ENCODE measurements at places on chromosomes 2 and 18.

DNA sequence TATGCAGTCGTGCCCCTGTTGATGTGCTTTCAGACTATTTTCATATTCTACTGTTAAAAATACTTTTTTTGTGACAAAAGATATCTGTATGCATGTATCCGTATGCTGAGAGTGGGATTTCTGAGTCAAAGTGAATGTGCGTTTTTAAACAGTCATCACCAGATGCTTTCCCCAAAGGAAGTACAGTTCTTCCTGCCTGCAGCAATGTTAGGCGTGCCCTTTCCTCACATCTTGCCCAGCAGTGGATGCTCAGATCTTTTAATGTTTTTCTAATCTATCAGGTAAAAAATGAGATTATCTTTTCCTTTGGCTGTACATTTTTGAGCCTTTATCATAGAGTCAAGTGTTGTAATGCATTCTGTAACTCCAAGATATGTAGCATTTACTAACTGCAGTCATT is 111.7 kb downstream of the PTPRM start:
- DNase-seq, result no peak

GRCh38 chr18:74944676-74945075 is 264.3 kb downstream of the PTGR3 start:
- DNase-seq, result no peak

- DNase-seq, result no peak
These were observed 165.5 kb downstream of the SH3RF3 start for GRCh38 chr2:109294523-109294922.

GRCh38 chr2:240604939-240605716 is 18.6 kb downstream of the CAPN10 start:
- no peak for DNase-seq

DNA sequence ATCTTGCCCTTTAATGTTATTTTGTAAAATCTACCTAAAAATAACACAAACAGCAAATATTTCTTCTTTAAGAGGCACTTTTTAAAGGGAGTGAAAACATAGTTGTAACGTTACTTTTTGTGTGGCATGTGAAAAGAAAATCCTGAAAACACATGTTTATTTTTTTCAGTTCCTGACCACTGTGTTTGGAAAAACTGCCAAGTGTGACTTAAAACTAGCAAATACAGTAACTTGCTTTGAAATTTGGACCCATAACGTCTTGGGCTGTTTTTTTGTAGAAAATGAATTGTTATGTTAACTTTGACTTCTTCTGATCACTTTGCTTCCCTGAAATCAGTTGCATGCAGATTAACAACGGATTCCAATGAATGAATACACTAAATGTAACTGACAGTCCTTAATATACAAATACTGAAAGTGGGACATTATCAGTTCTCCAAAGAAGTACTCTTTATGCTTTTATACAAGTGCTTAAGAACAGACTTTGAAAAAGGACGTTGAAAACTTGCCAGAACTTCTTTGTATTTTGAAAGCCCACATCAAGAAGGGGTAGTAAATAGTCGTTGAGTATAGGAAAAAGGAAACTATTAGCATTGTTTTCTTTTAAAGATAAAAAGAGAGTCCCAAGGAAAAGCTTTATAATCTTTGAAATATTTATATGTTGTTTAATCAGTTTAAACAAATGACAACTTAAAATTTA is 96.1 kb upstream of the ZEB2 start:
- DNase-seq, result no peak

- no peak for DNase-seq
These were observed 163.0 kb downstream of the PHLPP1 start for GRCh38 chr18:62878305-62878704.

DNA sequence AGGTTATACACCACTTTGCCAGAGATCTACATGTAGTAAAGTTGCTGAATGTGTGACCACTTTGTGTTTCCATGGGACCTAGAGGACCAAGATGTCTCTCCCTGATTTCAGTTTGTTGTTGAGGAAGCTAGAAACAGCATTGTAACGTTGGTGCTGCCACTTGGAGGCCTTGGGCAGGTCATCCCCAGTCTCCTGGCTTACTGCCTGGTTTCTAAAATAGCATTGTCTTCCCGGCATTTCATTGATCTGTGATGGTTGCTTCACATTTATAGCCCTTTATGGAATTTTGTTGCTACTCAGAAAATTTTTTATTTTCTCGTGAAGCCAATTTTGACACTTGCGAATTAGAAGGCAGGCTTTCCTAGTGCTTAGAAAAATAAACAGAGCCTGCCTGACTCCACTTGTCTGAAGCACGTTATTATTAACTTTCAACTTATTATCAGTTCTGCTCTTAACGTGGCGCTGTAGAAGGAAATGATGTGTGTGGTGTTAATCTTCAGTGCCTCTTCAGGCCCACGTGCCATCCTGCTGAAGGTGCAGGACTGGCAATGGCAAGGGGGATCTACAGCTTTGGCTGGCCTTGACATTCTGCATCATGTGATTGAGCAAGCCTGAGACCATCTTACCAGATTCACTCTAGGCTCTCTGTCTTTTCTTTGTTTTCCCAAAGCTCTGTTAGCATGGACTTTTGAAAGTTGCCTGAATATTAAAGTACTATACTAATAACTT is 59.9 kb downstream of the INPP4A start:
- DNase-seq, result no peak

GRCh38 chr2:163753726-163754125 is 17.9 kb upstream of the FIGN start:
- DNase-seq, result no peak

- DNase-seq, result no peak
These were observed 186.6 kb downstream of the GBX2 start for GRCh38 chr2:235981631-235982030.

- no peak for DNase-seq
These were observed 186.4 kb upstream of the FAM98A start for GRCh38 chr2:33785201-33786106.

GRCh38 chr2:109258376-109258775 is 129.4 kb downstream of the SH3RF3 start:
- no peak for DNase-seq

DNA sequence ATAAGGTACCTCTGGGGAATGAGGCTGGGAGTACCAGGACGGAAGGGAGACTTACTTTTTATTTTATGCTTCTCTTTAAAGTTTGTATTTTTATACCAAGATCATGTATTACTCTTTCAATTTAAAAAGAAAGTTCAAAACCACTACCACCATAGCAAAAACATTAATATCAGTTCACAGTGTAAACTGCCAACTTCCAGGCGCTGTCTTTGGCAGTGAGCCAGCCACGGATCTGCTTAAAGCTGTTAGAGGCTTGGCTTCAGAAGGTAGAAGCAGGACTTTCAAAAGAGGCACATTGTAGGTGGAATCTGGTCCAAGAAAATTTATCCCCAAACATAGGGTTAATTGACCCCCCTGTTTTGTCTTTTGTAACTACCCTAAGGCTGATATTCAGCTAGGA is 74.8 kb downstream of the B3GNT2 start:
- no peak for DNase-seq

DNA sequence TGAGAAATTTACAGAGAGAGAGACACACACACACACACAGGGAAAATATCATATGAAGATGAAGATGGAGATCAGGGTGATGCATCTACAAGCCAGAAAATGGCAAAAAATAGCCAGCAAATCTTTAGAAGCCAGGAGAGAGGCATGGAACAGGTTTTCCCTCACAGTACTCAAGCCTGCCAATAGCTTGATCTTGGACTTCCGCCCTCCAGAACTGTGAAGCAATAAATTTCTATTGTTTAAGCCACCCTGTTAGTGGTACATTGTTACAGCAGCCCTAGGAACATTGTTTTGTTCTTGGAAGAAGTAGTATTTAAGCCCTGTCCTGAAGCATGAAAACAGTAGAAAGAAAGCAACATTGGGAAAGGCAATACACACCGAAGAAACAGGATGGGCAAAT is 292.0 kb upstream of the LRP1B start:
- no peak for DNase-seq

DNA sequence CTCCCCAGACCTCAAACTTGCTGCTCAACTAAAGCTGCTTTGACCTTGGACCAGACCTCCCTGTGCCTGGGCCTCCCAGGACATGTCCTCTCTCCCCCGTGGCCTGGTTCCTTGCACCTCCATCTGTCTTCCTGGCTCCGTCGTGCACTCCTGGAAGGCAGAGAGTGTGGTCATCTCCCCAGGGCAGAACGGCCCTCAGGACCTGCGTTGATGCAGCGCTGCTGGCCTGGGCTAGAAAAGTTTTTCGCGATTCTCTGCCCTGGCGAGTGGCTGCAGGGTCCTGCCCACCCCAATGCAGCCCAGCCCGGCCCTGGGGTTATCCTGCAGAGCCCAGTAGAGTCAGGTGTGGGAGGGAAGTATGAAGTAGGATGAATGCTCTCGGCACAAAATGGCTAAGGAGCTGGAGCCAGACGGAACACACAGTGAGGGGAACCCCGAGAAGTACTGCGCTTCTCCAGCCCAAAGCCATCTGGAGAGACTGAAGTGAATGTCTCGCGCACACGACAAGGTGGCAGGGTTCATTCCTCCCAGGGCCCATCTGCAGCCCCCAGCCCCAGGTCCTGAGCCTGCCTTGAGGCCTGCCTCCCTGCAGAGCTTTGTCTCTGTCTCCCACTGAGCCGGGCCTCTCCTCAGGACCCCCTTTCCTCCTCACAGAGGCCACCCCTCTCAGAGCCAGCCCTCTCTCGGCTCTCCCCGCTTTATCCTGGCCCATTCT is 41.7 kb downstream of the ATOH8 start:
- DNase-seq, result no peak

GRCh38 chr2:215604606-215605005 is 168.7 kb upstream of the FN1 start:
- no peak for DNase-seq

GRCh38 chr2:172404824-172405223 is 22.6 kb upstream of the ITGA6 start:
- no peak for DNase-seq

DNA sequence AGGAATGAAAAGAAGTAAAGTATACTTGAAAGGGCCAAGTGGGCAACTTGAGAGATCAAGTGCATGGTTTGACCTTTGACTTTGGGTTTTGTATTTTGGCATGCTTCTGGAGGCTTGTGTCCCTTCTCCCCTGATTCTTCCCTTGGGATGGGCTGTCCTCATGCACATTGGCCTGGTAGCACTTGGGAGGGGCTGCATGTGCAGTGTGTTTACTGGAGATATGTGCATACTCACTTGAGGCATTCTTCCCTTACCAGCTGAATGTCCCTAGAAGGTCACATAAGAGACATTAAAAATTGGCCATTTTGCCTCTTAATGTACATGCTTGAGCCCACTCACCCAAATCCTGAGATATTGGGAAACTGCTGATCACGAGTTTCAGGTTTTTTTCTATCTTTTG is 65.2 kb downstream of the KYNU start:
- DNase-seq, result no peak

DNA sequence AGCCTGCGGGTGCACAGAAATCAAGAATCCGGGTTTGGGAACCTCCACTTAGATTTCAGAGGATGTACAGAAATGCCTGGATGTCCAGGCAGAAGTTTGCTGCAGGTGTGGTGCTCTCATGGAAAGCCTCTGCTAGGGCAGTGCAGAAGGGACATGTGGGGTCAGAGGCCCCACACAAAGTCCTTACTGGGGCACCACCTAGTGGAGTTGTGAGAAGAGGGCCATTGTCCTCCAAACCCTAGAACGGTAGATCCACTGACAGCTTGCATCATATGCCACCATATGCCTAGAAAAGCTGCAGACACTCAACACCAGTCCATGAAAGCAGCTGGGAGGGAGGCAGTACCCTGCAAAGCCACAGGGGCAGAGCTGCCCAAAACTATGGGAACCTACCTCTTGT is 833.0 kb downstream of the TMEM182 start:
- DNase-seq, result no peak

DNA sequence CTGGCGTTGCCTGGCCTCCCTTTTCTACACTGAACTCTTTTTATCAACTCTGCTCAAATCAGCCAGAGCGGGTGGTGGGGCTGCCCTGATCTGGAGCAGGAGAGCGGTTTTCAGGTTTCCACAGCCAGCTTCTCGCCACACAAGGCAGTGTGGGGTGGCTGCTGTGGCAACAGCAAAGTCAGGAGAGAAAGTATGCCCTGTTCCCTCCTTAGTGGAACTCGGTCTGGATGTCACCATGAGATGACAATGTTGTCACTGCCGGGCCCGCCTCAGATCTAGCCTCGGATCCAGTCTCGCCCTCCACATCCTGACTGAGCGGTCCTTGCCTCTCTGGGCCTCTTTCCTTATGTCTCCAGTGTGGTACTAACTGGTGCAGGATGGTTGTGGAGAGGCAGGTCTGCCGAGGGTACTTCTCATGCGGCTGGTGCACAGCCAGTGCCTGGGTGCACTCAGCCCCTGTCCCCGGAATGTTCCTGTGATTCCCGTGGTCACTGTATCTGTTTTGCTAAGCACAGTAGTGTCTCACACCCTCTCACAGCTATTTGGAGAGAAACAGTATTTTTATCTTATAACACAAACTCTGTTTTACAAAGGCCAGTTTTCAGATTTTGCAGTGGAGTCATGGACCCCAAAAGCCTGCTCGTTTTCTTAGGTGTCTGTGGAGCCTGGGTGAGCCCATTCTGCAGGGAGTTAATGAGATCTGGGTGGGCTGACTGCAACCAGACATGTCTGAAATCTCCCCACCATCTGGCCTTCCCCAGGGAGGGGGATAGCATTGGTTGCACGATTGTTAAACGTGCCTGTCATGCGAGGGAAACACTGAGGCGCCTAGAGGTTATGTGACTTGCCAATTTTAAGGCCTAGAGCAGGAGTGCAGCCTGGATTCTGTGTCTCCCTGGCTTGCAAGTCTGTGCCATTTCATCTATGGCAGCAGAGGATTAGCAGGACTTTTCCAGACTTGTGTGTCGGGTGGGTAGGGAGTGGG is 261.1 kb upstream of the AGAP1 start:
- no peak for DNase-seq

DNA sequence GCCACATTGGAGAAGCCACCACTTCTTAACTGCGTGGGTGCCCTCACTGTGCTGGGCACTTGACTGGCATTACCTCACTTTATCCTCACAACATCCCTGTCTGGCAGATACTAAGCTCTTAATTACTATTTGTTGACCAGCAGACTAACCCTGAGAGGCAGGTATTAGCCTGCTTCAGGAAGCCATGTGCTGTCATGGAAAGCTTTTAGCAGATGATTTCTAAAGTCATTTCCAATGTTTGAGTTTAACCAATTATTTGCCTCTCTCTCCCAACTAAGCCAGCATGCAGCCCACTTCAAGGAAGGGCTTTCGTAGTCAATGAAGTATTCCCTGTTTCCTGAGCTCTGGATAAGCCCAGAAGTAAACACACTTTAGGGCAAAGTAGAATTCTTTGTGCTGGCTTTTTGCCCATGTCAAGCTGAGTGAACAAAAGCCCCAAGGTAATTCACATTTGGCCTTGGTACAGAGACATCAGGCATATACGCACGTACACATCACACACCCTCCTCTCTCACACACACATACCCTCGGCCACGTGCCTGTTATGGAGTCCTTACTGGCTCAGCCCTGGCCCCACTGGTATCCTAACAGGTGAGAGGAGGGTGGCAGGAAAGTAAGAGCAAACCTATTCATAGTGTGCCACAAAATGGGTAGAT is 108.6 kb downstream of the C1D start:
- DNase-seq, result no peak

DNA sequence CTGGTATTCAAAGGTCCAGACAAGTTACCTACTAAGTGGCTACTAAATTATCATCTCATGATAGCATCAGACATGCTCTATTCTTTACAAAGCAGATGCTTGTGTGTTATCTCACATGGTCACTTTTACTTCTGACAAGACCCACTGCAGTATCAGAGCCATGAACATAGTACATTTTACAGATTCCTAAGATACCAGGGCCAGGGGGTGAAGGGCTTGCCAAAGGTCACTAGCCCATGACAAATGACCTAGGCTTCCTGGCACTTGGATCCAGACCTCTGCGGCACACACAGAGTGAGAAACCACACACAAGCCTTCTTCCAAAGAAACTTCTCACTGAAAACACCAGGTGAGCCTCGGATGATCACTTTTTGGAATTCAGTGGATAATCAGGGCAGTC is 446.8 kb downstream of the EIPR1 start:
- DNase-seq, result no peak
